HT1080 (cell line): ENCODE measurements at places on chromosomes 12 and 14.

DNA sequence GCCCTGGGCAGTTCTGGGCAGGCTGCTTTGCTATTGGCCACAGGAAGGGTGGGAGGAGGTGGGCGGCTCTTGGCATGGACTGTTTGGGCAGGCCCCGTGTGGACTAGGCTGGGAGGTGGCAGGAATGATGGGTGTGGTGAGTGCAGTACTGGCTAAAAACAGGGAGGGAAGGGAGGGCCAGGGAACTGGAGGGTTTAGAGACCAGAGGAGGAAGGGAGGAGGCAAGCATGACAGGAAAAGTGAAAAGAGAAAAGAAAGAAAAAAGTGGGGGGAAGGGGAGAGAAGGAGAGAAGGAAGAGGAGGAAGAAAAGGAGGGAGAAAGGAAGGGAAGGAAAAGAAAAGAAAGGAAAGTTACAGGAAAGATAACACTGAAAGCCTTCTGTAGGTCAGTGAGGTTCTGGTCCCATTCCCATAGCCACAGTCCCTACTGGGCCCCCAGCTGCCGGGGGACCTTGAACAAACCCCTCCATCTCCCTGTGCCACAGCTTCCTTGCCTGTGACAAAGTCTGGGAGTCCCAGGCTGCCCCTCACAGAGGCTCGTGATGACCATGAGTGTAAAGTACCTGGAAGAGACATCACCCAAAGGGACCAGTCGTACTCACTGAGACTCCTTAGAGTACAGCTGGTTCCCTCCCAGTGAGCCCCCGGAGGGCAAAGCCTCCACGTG lies 1.1 kb upstream of the C14orf132 start:
- peak; percentile 65 for DNase-seq

DNA sequence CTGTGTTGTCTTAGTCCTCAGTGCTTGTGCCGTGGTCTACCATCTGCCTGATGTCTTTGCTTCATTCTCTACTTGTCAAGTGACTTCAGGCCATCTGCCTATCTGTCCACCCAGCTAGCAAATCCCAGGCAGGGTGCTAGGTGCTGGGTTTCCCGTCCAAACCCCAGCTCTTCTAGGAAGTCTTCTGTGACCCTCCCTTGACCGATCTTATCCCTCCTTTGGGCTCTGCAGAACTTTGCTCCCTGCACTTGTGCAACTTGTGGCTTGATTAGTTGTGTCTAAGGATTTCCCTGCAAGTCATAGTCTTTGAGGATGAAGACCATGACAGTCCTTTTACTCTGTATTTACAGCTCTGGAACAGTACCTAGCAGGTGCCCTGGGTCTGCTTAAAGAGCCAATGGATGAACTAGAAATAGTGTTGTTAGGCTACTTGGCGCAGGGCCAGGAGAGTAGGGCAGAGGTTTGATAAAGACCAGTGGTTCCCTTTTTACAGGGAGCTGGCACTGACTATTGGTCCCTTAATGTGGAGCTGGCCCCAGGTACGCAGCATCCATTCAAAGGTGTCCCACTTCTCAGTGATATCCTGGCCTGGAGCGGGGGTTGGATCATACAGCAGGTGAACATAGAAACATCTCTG lies 60.1 kb downstream of the ADCK1 start:
- no peak for DNase-seq

- DNase-seq, result peak; percentile 91
These were observed 24.5 kb downstream of the FZD10 start for GRCh38 chr12:130186651-130187268.

GRCh38 chr14:92959761-92960680 lies 37.1 kb downstream of the CHGA start:
- no peak for DNase-seq

DNA sequence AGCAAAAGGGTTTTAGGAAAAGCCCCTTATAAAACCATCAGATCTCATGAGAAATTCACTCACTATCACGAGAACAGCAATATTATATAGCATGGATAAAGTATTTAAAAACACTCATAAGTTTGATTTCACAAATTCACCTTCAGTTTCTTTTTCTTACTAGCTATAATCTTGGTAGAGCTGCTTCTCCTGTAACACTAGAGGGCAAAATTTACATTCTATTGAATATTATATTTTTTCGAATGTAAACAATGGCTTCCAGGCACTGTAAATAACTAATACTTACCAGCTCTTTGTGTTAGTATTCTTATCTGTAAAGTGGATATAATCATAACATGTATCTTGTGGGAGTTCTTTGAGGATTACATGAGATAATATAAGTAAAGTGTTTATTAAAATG lies 259.6 kb downstream of the CCER1 start:
- no peak for DNase-seq

- no peak for DNase-seq
These were observed 70.9 kb upstream of the ETV6 start for GRCh38 chr12:11578461-11578993.

DNA sequence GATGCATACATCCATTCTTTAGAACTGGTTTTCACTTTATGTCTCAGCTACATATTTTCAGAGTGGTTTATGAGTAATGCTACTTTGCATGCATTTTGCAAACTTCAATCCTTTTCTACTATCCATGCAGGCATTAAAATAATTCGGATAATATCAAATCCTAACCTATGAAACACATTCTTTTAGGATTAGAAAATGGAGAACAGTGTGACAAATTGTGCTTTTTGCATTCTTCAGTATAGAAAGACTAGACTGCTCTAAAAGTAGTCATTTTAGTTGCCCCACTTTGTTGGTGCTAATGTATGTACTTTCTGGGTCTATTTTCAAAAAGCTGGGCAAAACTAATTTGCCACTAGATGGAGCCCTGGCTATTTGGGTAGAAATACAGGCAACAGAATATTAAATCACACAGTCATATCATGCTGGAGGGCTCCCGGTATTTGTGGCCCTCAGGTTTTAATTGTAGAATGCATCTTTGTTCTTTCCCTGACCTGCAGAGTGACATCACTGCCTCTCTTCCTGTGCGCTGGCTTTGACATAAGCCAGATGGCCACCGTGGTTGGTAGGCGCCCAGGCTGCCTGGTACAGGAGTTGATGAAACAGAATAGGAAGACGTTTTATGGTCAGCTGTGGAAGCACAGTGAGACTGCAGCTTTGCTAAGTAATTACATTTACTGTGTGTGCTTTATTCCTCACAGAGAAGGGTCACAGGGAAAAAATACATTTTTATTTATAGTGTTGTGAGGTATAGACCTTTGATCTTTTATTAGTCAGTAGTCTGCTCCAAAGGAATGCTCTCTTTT lies 28.1 kb downstream of the MSRB3 start:
- peak; percentile 88 for DNase-seq

DNA sequence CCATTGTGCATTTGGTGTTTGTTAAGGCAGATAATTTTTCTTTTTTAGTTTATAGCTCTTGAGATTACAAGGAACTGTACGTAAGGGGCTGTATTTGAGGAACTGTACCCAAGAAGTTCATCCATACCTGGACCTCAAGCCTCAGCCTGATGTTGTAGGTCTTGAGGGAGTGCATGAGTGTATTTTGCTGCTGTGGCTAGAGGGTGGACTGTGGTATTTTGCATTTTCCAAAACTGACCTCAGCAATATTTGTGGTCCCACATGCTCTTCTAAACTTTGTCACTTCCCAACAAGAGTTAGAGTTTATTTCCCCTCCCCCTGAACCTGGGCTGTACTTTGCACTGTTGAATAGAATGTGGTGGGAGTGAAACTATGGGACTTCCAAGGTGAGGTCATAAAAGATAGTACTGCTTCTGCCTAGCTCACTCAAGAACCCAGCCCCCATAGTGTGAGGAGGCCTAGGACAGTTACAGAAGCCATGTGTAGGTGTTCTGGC lies 42.2 kb upstream of the FBXO33 start:
- no peak for DNase-seq

- no peak for DNase-seq
These were observed 8.6 kb downstream of the LGR5 start for GRCh38 chr12:71448150-71448581.

DNA sequence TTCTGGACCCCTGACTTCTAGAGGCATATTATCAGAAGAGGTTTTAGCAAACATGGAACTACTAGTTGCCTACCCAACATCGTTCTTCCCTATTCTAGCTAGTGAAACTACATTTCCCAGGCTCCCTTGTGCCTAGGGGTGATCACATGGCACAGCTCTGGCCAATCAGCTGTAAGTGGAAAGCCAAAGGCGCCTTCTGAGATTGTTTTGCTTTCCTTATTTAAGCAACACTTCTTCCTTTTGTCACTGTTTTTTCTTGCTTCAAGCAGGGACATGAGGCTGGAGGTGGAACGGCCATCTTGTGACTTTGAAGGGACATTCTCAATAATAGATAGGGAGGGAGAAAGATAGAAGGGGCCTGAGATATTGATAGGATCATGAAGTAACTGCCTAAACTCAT lies 136.7 kb downstream of the ZNF664 start:
- DNase-seq, result peak; percentile 71

- no peak for DNase-seq
These were observed 176.7 kb downstream of the TMEM132D start for GRCh38 chr12:129727100-129727499.

DNA sequence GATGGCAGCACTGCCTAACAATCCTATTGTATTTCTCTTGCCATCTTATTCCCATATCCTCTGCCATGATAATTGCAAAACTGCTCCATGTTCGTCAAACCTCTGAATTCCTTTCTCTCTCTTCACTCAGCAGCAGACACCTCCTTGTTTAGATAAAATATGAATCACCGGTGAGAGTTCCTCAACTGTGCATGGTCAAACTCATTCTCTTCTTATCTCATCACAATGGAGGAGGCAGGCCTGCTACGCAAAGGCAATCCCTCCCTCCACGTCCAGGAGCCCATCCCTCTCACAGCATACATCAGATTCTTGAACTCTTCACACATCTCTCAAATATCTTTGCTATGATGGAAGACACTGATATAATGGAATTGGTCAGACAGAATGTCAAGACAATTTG lies 90.1 kb upstream of the DAAM1 start:
- peak; percentile 87 for DNase-seq

DNA sequence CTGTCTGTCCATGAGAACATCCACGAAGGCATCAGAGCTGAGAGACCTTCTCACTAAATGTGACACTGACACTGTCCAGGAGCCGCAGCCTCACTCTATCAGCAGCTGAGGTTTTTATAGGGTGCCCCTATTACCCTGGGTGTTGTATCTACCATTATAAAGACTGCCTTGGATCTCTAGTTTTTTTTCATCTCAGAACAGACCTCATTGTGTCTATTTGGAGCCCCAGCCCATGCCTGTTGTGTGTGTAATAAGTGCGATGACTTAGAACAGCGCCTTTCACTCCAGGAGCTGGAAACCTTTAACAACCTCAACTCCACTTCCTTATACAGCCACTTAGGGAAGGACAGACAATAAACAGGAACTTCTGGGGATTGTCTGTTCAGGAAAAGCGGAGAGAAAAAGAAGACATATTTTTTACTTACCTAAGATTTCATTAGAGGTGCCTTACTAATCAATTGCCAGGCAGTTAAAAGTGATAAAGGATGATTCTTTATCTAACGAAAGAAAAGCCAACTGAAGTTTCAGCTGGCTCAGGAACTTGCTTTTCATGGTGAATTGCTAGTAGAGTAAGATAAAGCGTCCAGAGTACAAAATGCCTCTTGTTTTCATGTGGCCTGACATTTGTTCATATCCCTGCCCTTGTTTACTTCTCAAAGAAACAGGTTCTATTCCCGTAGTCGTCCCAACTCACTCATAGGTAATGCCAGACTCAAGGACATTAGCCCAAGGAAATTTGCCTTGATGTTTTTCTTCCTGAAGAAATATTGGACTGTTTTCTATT lies 420.6 kb downstream of the RAD51B start:
- DNase-seq, result no peak

DNA sequence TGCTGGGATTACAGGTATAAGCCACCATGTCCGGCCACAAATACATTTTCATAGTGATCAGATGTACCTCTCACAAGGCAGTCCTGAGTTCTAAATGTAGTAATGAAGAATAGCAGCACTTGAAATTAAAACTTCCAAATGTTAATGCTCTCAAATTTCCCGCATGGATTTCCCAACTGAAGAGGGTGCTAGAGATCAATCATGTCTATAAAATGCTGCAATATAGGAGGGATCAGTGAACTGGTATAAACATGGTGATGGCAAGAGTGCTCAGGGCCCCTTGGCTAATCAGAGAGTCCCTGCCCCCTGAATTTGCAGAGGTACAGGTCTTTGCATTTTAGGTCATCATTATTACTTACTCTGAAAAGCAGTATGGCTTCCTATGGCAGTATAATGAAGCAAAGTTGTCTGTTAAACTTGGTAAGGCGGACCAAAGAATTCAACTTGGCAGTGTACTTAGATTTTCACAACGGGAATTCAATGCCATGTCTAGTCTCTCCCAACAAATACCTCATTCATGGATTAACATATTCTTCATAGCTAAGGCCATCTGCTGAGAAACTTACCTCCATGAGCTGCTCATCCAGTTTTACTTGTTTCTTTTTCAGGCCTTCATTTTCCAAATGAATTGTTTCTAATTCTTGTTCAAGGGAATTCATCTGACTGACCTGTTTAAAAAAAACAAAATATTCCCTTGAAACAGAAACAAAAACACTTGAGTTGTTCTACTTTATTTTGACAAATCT lies 67.0 kb upstream of the SAV1 start:
- DNase-seq, result no peak

- no peak for DNase-seq
These were observed 44.4 kb upstream of the TCL1A start for GRCh38 chr14:95758331-95758730.

DNA sequence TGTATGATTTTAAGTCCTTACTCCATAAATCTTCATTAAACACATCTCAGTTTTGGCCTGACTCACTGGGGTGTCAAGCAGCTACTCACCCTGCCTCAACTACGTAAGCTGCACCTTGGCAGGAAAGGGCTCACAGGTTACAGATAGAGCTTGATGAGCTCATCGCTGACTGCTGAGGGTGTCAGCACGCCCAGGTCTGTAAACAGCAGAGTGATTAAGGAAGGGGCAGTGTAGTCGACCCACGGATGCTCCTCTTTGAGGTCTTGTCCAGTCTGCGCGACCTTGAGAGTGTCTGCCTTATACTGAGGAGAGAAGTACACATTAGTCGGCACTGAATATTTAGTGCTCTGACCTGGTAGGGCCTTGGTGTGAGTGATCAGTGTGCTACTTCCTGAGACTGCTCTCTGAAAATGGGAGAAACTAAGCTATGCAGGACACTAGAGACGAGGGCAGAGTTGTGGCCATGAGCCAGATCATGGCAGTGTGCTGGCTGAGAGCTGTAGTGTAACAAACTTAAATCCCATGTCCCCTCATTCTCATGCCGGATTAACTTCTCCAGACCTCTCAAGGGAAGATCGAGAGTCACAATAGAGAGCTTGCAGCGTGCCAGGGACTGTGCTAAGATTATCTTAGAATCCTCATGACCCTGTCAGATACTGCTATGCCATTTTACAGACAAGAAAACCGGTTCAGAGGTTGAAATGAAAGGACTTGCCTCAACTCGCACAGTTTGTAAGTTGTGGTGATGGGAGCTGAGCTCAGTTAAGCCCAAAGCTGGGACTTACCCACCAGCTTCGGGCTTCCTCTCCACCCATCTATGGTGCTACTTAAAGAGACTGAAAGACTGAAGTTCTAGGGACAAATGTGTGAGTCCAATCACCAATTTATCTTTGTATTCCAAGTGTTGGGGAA lies 11.6 kb downstream of the EIF2B1 start:
- no peak for DNase-seq

- no peak for DNase-seq
These were observed 2.4 kb downstream of the CCDC177 start for GRCh38 chr14:69572030-69572840.

GRCh38 chr12:52151837-52152783 lies 39.7 kb downstream of the KRT80 start:
- DNase-seq, result peak; percentile 44

- peak; percentile 42 for DNase-seq
These were observed 657.8 kb downstream of the GALC start for GRCh38 chr14:87334997-87335685.
